ENCODE measurements at places on chromosomes 13 and 19.

DNA sequence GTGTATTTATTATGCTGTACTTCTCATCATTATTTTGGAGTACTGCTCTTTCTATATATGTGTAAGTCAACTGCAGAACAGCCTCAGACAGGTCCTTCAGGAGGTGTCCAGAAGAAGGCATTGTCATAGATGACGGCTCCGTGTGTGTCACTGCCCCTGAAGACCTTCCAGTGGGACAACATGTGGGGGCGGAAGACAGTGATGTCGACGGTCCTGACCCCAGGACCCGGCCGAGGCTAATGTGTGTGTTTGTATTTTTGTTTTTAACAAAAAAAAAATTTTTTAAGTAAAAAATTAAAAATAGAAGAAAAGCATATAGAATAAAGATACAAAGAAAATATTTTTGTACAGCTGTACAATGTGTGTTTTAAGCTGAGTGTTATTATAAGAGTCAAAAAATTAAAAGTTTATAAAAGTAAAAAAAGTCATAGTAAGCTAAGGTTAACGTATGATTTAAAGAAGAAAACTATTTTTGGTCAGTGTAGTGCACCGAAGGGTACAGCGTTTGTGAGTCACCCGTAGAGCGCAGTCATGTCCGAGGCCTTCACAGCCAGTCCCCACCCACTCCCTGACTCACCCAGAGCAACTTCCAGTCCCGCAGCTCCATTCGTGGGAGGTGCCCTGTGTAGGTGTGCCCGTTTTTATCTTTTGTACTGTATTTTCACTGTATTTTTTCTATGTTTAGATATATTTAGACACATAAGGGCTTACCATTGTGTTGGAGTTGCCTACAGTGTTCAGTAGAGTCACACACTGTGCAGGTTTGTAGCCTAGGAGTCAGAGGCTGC, 42.2 kb upstream of the SPACA7 start:
- no peak for DNase-seq

- no peak for DNase-seq
Measured at GRCh38 chr13:97875218-97875617, 78.3 kb upstream of the IPO5 start.

GRCh38 chr13:60765700-60766411, 368.8 kb downstream of the TDRD3 start:
- DNase-seq: no peak

DNA sequence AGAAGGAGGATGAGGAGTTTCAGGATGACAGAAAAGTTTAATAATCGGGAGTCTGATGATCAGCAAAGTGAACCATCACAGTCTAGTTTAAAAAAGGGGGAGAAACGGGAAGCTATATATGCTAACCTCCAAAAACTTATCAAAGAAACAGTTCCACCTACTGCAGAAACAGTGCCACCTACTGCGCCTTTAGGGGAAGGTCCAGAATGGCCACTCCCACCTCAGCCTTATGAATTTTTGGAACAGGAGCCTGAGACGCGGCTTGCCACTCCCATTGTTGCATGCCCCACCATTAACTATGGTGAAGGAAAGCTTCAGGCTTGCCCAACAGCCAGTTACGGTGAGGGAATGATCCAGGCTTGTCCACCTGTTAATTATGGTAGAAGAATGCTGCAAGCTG, 929.0 kb downstream of the SLITRK6 start:
- DNase-seq: no peak

DNA sequence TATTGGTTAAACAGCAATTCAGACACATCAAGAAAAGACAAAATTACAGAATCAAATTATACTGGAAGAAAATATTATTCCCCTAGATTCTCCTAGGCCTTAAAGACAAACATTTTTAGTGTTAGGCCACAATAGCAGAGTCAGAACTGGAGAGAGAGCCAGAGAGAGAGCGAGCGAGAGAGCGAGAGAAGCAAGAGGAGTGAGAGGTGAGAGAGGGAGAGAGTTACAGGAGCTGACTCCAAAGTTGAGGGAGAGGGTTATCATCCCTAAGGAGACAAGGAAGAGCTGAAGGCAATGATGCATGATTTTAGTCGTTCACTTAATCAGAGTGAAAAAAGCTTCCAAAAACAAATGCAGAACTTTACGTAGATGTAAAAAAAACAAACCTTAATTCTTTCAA, 20.2 kb upstream of the ZNF227 start:
- DNase-seq: no peak

DNA sequence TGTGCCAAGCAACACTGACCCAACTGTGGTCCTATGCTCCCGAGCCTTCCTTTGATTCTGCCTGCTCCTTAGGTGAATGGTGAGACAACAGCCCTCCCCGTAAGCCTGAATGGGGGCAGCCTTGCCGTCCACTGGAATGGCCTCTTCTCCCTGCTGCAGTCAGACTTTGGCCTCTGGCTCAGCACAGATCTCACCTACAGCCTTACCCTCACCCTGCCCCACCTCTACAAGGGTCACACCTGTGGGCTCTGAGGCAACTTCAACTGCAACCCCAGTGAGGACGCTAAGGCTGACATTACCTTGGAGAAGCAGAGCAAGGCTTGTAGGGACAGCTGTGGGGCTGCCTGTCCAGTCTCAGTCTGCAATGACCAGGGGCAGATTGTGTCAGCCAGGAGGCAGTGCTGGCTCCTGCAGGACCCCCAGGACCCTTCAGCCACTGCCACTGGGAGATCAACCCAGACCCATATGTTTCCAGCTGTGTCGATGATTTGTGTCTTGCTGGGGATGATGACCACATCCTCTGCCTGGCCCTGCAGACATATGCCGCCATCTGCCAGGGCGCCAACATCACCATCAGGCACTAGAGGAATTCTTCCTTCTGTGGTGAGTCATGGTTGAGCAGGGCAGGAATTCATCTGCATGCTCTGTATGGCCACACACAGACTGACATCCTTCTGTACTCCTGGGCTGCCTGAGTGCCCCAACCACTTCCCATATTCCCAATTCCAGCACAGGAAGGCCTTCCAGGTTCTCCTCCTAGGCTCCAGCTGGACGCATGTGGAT, 27.3 kb upstream of the FXYD3 start:
- no peak for DNase-seq

DNA sequence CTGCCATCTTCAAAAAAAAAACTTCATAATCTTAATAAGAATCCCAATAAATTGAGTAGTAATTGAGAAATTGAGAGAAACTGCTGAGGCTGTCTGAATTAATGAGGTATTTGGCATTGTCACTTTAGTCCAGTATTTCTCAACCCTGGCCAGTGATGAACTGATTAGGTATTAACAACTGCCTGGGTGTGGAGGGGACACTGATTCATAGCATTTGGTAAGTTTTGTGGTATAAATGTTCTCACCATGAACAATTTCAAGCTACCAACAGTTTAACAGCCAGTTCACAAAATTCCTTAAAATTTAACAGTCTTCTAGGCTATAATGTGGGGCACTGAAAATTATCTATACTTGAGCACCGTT, 18.3 kb downstream of the GPC6 start:
- DNase-seq: no peak

Measured in CD4-positive, alpha-beta T cell treated with Interleukin-1 beta for 1 hour (primary cell).